ENCODE measurements at places on chromosomes 16 and 17.

GRCh38 chr17:55770196-55770870, 19.5 kb downstream of the PCTP start:
- peak; percentile 23 for DNase-seq

DNA sequence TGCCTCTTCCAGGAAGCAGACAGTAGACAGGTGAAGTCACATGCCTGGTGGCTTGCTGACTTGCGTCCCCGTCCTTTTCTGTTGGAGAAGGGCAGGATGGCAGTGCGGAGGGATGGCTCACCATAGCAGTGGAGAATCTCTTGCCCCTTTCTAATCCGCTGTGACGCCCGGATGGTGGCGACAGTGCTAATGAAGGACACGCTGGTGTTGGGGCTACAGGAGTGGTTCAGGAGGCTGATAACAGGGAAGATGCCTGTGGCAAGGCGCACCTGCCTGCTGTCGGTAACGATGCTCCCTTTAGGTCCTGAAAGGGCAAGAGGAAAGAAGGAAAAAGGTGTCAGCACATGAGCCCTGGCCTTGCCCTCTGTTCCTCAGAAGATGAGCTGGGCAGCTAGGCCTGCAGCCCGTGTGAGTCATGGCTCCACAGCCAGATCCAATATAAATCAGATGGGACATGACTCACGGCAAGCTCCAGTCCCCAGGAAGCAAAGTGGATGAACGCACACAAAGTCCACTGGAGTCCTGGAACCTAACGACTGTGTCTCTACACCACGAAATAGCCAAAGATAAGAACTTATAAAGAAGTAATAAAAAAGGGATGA, 25.5 kb downstream of the SERPINF1 start:
- no peak for DNase-seq

- peak; percentile 69 for DNase-seq
These were observed 8.7 kb downstream of the CAMTA2 start for GRCh38 chr17:4978726-4979125.

DNA sequence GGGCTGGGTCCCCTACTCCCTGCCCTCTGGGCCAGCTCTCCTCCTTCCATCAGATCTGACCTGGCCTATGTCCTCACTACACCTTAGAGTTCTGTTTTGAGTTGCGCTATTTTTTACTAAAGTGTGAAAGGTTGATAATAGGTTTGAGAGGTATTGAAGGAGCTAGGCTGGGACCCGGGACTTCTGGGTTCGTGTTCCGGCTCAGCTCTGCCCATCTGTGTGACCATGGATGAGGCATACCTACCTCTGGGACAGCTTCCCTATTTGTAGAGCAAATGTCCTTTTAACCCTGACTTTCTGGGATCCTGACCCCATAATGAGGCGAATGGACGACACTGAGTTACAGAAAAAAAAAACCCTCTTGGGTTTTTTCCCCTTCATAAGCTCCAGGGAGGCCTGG, 36.0 kb downstream of the IL21R start:
- DNase-seq: no peak

- DNase-seq: no peak
These were observed 80.9 kb downstream of the CACNG3 start for GRCh38 chr16:24337013-24337412.

GRCh38 chr16:70691223-70692129, 5.6 kb upstream of the MTSS2 start:
- DNase-seq: no peak

DNA sequence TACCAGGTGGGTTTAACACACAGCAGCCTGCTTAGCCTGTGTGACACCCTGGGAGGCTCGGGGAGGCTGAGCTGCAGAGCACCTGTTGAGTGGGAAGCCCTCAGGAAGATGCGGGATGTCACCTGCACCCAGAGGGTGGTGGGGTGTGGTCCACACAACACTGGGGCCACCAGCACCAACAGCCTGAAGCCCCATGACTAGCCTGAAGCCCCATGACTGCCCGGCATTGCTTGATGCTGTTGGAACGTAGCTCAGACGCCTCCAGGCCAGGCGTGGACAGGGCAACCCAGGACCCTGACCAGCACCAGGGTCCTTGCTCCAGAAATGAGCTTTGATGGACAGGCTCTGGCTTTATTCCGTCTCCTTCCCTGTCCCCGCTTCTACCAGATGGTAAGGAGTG, 76.3 kb upstream of the ZNF469 start:
- no peak for DNase-seq

- no peak for DNase-seq
These were observed 20.0 kb upstream of the GLG1 start for GRCh38 chr16:74626741-74627416.

DNA sequence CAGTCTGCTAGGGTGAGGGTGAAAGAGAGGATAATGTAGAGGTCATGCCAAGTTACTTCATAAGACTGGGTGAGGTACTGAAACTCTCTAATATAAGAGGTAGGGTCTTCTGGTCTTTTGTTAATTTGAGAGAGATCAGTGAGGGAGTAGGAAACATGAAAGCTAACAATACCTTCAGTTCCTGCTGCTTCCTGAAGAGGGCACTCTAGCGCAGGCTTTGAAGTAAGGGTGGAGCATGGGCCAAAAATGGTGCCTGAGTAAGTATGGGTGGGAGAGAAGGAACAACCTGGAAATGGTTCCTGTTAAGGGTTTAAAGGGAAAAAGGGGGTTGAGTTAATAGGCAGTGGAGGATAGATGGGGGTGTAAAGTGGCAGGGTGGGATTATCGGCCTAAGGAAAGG, 2449.5 kb downstream of the TP53TG3F start:
- DNase-seq: no peak

DNA sequence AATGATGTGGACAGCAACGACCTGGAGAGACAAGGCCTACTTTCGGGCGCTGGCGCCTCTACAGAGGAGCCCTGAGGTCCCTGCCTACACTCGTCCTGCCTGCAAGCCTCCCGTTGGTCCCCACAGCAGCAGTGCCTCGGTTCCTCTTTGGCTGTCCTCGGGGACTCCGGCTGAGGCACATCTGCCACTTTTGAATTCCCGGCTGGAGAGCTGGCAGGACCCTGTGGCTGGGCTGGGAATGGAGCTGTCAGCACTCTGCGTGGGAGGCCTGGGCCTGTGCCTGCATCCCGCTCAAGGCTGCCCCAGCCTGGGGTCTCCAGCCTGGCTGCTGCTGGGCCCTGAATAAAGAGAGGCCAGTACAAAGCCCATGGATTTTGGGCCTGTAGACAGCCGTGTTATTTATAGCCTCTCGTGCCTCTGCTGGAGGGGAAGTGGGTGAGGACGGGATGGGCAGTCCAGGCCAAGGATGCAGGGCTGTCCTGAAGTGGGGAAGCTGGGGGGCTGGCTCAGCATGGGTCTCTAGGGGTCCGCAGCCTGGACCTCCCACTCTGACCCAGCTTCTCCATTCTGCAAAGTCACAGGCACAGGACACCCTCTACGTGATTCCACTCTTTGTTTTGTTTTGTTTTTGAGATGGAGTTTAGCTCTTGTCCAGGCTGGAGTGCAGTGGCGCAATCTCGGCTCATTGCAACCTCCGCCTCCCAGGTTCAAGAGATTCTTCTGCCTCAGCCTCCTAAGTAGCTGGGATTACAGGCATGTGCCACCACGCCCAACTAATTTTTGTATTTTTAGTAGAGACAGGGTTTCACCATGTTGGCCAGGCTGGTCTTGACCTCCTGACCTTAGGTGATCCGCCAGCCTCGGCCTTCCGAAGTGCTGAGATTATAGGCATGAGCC, 10.6 kb upstream of the SPNS2 start:
- no peak for DNase-seq

- DNase-seq: no peak
These were observed 62.8 kb upstream of the GCSH start for GRCh38 chr16:81158964-81159363.

DNA sequence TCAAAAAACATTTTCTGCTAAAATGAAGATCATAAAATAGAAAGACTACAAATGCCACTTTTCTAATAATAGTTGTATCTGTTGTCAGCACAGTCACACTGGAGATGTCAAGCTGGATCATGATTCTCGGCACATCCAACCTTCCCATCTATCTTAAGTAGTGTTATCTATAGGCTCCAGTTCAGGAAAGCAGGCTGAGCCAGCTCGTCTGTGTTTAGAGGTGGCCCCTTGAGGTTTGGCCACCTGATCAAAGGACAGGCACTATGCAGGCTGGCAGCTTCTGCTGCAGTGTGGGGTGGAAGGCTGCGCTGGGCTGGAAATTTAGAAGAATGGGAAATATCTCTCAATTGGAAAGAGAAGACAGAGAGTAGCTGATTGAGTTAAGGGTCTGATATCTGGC, 32.4 kb downstream of the SMYD4 start:
- no peak for DNase-seq

Measured in inflammatory macrophage treated with lipopolysaccharide for 1 hour (primary cell).